T1000 (cell line): ENCODE measurements at places on chromosomes 2 and 18.

DNA sequence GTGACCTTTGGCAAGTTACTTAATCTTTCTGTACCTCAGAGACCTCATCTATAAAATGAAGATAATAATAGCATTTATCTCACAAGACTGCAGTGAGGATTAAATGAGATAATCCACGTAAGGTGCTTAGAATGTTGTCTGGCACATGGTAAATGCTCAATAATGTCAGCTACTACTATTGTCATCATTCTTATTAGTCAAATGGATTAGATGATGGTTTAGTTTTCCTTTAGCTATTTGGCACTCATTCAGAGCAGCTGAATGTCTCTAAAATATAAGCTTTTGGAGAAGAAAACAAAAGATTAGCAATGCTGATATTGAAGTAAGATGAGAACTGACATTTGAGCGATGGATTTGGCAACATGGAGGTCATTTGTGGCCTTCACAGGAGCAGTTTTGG is 125.1 kb downstream of the AQP4 start:
- no peak for DNase-seq

- DNase-seq: no peak
These were observed 11.3 kb downstream of the TSHZ1 start for GRCh38 chr18:75221897-75222296.

DNA sequence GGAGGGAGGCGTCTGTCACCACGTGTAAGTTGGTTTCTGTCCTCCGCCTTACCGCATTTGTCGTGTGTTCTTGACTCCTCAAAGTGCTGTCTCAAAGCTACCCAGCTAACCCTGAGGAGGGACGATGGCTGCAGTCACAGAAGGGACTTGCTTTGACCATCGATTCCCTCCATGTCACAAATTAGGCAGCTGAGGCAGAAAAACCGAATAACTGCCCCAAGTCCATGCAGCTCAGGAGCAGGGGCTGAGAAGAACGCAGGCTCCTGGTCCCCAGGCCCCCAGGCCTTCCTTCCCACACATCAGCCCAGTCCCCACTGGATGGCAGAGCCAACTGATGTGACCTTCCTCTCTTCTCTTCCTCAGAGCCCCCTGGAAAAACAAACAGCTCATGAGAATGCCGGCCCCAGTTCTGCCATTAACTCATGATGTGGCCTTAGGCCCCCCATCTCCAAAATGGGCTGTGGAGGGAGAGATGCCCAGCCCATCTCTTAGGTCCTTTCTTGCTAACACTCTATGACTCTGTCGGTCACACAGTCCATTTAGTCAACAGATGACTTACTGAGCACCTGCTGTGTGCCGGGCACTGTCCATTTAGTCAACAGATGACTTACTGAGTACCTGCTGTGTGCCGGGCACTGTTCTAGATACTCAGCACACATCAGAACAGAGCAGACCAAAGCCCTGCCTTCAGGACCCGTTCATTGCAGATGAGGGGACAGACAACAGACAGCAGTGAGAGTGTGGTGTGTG is 19.6 kb downstream of the MTERF4 start:
- DNase-seq: no peak

GRCh38 chr2:205627085-205627484 is 55.2 kb upstream of the NRP2 start:
- no peak for DNase-seq

GRCh38 chr2:238888781-238889180 is 40.9 kb downstream of the TWIST2 start:
- no peak for DNase-seq

- peak; percentile 26 for DNase-seq
These were observed 646 bp downstream of the ALS2 start for GRCh38 chr2:201779901-201780673.

DNA sequence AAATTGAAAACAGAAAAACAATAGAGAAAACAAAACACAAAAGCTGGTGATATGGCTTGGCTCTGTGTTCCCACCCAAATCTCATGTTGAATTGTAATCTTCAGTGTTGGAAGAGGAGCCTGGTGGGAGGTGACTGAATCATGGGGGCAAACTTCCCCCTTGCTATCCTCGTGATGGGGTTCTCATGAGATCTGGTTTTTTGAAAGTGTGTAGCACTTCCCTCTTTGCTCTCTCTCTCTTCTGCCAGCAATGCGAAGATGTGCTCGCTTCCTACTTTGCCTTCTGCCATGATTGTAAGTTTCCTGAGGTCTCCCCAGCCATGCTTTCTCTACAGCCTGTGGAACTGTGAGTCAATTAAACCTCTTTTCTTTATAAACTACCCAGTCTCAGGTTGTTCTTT is 112.3 kb upstream of the UXS1 start:
- no peak for DNase-seq

DNA sequence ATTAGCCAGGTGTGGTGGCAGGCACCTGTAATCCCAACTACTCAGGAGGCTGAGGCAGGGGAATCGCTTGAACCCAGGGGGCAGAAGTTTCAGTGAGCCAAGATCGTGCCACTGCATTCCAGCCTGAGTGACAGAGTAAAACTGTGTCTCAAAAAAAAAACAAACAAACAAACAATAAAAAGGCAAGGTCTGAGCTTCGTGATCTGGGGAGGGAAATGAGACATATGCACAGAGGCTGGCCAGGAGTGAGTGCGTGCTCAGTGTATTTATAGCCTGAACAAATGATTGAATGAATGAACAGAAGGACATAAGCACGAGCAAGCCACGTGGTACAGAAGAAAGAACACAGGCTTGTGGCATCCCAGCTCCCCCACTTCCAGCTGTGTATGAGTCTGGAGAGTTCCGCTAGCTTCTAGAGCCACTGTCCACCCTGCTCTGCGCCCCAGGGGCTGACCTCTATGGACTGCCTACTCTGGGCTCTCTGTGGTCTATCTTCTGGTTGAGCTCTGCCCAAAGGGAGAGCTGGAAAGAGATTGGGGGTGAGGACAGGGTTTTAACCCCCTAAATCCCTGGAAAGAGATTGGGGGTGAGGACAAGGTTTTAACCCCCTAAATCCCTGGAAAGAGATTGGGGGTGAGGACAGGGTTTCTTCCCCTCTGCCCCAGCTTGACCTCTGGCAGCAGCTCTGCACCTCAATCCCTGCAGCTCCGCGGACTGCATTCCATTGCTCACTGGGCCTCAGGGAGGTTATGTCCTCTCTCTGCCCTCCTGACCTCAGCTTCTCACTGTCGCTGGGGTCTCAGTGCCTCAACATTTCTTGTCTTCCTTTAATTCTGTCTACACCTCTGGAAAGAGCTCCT is 11.0 kb upstream of the ROCK2 start:
- no peak for DNase-seq

- DNase-seq: no peak
These were observed 1.6 kb downstream of the SLC66A2 start for GRCh38 chr18:79949697-79950487.

GRCh38 chr2:118016911-118017310 is 3.0 kb upstream of the CCDC93 start:
- no peak for DNase-seq

- no peak for DNase-seq
These were observed 211.3 kb downstream of the CYP26B1 start for GRCh38 chr2:71936076-71937030.

- DNase-seq: no peak
These were observed 204.2 kb upstream of the FOSL2 start for GRCh38 chr2:28188436-28188835.

DNA sequence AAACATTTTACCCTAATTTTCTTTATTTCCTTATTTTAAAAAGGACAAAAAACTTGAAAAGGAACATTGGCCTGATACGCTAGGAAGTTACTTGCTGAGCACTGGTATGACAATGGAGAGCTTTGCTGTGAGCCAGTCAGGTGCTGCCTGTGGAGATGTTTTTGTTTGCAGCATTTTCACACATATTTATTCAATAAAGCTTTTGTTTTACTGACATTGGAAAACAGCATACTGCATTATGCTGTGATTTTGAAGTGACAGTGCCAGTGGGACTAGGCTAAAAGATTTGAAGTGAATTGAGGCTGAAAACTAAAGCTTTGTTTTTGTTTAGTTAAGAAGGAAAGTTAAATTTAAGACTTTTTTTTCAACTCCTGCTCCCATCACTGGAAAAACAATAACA is 470.7 kb upstream of the ZEB2 start:
- no peak for DNase-seq

GRCh38 chr2:137252934-137253333 is 487.6 kb downstream of the THSD7B start:
- DNase-seq: no peak

DNA sequence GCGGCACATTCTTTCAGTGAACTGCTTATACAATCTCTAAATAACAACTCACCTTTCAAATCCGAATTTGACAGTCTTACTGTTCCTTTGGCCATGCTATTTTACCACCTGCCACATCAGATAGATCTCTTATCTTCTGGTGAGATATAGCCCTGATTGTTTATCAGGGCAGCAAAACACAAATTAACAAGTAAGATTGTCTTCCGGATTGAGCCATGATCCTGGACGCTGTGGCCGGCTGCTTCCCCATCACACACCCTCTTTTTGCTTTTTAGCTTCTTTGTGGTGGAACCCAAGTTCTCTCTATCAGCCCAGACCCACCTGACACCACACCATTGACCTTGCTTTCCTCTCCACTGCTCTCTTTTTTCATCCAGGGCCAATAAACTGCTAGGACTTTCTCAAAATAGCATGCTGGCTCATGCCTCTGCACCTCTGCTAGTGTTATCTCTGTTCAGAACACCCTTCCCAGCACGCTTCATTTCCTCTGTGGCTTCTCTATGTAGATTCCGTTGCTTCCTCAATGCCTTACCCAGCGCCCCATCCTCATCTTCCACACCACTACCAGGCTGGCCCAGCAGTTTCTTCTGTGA is 111.8 kb upstream of the CNTNAP5 start:
- no peak for DNase-seq

DNA sequence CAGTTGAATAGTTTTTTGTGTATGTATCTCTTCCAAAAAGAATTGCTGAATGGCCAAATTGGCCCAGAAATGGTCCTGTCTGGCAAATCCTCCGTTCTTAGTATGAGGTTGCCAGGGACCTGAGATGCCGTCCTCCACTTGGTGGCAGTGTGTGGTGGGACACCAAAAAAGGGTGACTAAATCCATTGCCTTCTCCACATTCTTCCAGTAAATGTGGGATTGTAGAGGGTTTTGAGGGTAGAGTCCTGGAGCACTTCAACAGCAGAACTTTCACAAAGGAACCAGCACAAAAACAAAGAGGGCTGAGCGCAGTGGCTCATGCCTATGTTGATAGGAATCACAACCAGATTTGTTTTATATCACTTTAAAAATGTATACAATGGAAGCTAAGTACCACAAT is 199.9 kb downstream of the BCL2 start:
- DNase-seq: no peak

DNA sequence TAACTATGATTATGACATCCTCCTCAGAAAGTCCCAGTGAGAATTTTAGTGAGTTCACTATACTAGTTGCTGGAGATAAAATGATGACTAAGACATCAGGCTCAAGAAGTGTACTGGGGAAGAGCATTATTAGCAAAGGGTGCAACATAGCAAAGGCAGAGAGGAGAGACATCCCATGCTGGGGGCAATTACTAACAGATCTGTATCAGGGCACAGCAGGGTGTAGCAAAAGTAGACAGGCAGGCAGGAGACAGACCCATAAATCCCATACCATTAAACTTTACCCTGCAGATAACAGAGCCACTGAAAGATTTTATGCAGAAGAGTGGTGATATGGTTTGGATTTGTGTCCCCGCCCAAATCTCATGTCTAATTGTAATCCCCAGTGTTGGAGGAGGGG is 161.7 kb downstream of the SP3 start:
- no peak for DNase-seq

DNA sequence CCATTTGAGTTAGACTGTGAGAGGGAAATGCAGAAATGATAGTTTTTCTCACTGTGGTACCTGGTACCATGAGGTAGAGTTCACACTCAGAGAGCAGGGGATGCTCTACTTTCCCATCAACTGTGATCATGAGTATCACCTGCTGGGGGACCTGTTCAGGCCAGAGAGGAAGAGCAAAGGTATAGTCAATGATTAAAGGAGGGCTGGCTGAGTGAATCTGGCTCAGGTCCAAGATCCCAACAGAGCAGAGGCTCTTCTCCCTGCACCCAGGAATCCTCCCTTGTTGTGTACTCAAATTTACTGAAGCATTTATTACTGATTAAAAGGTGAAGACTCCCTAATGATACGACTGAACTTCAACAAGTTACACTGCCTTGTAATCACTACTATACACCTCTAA is 104.6 kb upstream of the CHRNA1 start:
- no peak for DNase-seq

DNA sequence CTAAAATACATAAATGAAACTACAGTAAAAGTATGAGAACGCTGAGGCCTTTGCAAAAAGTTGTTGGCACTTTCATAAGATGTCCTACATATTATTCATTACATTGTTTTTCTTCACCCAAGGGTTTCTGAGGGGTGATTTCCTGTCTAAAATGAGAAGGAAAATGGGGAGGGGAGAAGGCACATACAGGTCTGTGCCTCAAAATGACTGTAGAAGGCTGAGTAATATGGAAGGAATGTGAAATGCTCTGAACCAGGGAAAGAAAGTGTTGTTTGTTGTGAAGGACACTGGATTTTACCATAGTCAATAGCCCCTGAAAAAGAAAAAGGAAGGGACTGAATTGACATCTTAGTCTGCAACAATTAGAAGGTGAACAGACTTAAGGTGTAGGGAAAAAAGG is 99.5 kb upstream of the RNF152 start:
- no peak for DNase-seq

DNA sequence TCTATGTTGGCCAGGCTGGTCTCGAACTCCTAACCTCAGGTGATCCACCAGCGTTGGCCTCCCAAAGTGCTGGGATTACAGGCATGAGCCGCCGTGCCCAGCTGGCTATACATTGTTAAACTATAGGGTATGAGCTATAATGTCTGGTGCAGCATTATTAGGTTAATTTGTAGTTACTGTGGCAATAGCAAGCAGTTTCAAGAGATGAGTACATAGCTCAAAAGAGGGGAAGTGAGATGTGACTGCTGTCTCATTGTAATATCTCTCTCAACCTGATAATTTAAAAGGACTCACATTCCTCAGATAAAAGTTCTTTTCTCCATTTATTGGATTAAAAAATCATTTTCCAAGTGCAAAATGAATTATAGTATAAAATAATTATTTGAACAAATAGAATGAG is 116.4 kb downstream of the INO80D start:
- no peak for DNase-seq

DNA sequence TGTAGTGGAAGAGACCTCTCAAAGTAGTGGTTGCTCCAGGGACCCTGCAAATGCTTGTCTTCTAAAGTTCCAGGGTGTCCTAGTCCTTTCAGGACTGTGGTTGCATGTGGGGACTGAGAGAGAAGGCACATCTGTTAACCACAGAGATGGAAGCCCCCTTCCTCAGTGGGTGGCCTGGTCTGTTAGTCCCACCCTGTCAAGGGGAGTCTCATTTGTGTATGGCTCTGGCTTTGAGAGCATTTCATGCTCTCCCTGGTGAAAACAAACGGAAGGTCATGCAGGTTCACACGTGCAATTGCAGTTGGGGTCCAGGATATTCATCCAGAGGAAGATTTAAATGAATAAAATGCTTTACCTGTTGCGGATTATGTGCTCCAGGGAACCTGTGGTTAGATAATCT is 219.6 kb downstream of the PRKCE start:
- no peak for DNase-seq

DNA sequence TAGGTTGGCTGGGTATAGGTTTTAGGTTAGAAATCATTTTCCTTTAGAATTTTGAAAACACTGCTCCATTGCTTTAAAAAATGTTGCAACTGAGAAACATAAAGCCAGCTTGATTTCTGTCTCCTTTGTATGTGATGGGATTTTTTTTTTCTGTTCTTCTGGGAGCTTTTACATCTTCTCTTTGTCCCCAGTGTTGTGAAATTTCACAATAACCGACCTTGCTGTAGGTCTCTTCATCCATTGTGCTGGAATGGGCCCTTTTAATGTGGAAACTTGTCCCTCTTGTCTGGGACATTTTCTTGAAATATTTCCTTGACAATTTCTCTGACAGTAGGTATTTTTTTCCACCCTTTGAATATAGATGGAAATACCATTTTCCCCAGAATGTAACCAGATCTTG is 44.0 kb upstream of the LAPTM4A start:
- no peak for DNase-seq
